ENCODE measurements at places on chromosomes 4 and X.

GRCh38 chrX:132059973-132060540, 37.0 kb downstream of the STK26 start:
- no peak overlapping the region for H3K4me3 ChIP-seq
- H3K4me1 ChIP-seq = no peaks in the 10 kb centered on the region
- DNase-seq = no peak
- H3K27ac ChIP-seq = no peak overlapping the region

- no peaks in the 10 kb centered on the region for H3K36me3 ChIP-seq
- no peak overlapping the region for H3K4me3 ChIP-seq
- no peak overlapping the region for H3K27ac ChIP-seq
- no peaks in the 10 kb centered on the region for H3K4me1 ChIP-seq
- no peaks in the 10 kb centered on the region for H3K27me3 ChIP-seq
Observed at GRCh38 chr4:1784395-1784788, 8.7 kb upstream of the FGFR3 start.

GRCh38 chr4:54228546-54228945, 547 bp upstream of the PDGFRA start:
- H3K27me3 ChIP-seq = no peaks in the 10 kb centered on the region
- H3K27ac ChIP-seq = peak overlapping the region; percentile 93
- H3K36me3 ChIP-seq = no peaks in the 10 kb centered on the region

- DNase-seq = no peak
- H3K4me1 ChIP-seq = no peaks in the 10 kb centered on the region
- H3K36me3 ChIP-seq = no peaks in the 10 kb centered on the region
- H3K27me3 ChIP-seq = no peaks in the 10 kb centered on the region
- H3K4me3 ChIP-seq = no peak overlapping the region
- no peak overlapping the region for H3K27ac ChIP-seq
Observed at GRCh38 chr4:145565328-145565727, 53.9 kb upstream of the MMAA start.

DNA sequence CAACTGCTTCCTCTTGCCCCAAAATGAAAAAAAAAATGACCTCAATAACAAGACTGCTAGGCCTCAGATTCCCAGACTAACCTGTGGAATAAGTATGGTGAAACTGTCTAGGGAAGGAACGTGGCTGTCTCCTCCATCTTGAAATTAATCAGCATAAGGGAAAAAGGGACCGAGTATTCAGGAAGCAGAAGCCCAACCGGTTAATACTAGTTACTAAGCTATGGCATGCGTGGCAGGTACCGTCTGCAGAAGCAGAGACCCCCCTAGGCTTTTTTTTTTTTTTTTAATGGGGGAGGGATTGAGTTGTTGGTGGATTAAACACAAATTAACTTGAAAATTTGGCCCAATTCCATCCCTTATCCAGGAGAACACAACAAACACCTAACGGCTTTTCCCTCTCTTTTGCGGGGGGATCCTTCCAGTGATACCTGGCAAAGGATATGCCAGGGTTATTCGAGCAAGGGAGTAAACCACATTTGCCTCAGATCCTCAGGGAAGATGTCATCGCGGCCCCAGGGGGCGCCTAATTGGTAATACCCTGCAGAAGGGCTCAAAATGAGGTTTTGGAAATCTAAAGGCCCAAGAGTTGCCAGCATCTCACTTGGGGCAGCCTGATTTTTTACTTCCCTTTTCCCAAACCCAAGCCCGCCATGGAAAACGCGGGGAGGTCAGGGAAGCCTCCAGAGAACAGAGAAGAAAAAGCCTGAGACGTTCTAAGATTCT, 893 bp downstream of the RLIM start:
- no peaks in the 10 kb centered on the region for H3K4me1 ChIP-seq
- H3K4me3 ChIP-seq = peak overlapping the region; percentile 79
- no peaks in the 10 kb centered on the region for H3K27me3 ChIP-seq
- DNase-seq = no peak
- no peaks in the 10 kb centered on the region for H3K36me3 ChIP-seq

DNA sequence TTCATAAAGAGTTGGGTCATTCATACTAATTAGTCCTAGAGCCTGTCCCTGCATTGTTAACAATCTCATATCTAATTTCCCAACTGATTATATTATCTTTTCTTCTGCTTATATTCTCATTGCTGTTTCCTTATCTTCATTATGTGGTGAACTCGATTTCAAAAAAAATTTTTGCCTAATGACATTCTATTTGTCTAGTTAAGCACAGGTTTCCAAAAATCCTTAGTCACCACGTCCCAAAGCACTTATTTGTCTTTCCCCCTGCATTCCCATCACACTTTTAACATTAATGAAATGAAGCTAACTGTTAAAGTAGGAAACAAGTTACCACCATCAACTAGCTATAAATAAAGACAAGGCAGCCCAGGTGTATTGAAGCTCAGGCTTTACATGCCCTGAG, 131.1 kb downstream of the IQCM start:
- no peaks in the 10 kb centered on the region for H3K36me3 ChIP-seq
- no peak overlapping the region for H3K4me3 ChIP-seq
- H3K27me3 ChIP-seq = no peaks in the 10 kb centered on the region
- no peak for DNase-seq
- H3K27ac ChIP-seq = no peak overlapping the region
- H3K4me1 ChIP-seq = no peaks in the 10 kb centered on the region

DNA sequence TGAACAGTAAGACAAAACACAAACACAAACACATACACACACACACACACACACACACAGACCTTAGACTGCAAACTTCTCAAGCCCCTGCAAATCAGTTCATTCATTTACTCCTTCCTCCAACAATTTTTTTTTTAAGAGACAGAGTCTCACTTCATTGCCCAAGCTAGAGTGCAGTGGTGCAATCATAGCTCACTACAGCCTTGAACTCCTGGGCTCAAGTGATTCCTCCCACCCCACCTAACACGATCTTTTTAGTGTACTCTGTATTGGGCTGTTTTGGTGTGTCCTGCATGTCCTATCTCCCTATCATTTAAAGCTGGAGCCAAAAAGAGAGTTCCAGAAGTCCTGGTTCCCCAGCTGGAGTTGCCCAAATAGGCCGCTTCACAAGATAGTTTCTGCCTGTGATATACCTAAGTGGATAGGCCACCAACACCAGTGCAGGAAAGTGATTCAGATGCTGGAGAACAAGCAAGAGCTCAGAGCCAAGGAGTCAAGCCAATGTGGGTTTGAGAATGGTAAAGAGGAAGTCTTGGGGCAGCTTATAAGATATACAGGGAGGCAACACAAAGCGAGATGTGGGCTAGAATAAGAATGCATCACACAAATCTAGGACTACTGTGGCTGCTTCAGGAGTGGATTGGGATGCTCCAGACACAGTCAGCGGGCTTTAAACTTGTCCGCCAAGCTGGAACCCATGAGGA, 85.4 kb upstream of the RAPGEF2 start:
- no peak overlapping the region for H3K27ac ChIP-seq
- no peaks in the 10 kb centered on the region for H3K36me3 ChIP-seq
- H3K27me3 ChIP-seq = no peaks in the 10 kb centered on the region
- no peak overlapping the region for H3K4me3 ChIP-seq
- no peaks in the 10 kb centered on the region for H3K4me1 ChIP-seq

GRCh38 chrX:152917656-152918579, 20.1 kb downstream of the ZNF185 start:
- H3K4me3 ChIP-seq = no peak overlapping the region
- no peaks in the 10 kb centered on the region for H3K36me3 ChIP-seq
- no peak overlapping the region for H3K27ac ChIP-seq
- no peaks in the 10 kb centered on the region for H3K27me3 ChIP-seq
- no peak for DNase-seq

DNA sequence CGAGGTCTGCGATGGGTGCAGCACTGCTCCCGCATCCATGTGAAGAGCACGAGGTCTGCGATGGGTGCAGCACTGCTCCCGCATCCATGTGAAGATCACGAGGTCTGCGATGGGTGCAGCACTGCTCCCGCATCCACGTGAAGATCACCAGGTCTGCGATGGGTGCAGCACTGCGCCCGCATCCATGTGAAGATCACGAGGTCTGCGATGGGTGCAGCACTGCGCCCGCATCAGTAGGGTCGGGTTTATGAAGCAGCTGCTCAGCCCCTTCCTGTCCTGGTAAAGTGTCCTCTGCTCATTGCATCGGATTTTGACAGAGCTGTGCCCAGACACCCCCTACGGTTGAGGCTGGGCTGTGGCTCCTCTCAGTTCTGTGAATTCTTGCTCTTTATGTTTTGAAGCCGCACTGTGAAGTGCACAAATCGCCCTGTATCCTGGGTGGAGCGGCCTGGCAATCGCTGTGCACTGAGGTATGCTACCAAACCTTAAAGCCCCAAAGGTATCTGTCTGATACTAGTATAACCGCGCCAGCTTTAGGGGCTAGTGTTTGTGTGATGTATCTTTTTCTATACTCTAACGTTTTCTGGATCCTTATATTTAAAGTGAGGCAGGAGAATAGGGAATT, 98.7 kb downstream of the CPZ start:
- H3K4me1 ChIP-seq = no peaks in the 10 kb centered on the region
- H3K27me3 ChIP-seq = no peaks in the 10 kb centered on the region

GRCh38 chr4:85932500-85933290, 427.2 kb downstream of the MAPK10 start:
- no peak overlapping the region for H3K4me3 ChIP-seq
- DNase-seq = no peak
- peak overlapping the region; percentile 42 for H3K27ac ChIP-seq
- H3K27me3 ChIP-seq = no peaks in the 10 kb centered on the region

DNA sequence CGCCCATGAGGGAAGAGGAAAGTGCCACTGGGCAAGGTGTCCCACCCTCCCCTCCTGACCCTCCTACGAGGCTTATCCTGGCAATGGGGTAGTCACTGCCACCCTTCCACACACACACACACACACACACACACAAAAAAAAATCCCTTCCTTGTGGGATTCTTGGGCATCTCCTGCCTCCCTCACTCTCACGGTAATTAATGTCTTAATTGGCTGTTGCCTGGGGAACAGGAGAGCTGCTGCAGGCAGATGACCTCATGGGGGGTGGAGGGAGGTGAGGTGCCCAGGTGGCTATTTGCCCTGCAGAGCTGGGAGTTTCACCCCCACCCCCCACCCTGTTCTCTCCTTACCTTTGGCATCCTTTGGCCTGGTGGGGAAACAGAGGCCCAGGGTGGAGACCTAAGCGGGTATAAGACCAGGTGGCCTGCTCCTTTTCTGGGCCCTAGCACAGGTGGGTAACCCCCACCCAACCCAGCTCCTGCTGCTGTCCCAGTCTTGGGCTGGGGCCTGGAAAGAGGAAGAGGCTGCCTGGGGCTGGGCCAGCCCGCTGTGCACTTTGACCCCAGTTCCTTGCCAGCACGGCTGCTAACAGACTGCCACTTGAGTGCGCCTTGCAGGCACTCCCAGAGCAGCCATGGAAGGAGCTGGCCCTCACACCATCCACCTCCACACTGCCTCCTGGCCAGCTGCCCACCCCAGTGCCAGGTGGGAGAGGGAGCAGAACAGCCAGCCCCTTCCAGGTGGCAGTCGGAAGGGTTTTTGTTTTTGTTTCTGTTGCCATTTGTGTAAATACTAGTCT, 12.6 kb downstream of the EFNB1 start:
- no peak for DNase-seq
- H3K4me3 ChIP-seq = no peak overlapping the region
- peaks cover 12% of the 10 kb centered on the region for H3K36me3 ChIP-seq
- H3K27me3 ChIP-seq = no peaks in the 10 kb centered on the region
- no peaks in the 10 kb centered on the region for H3K4me1 ChIP-seq

- no peaks in the 10 kb centered on the region for H3K36me3 ChIP-seq
- H3K27me3 ChIP-seq = no peaks in the 10 kb centered on the region
- no peak for DNase-seq
- H3K4me1 ChIP-seq = no peaks in the 10 kb centered on the region
- no peak overlapping the region for H3K27ac ChIP-seq
Observed at GRCh38 chr4:154999950-155000578, 208.4 kb upstream of the NPY2R start.

- no peaks in the 10 kb centered on the region for H3K4me1 ChIP-seq
- DNase-seq = no peak
- H3K36me3 ChIP-seq = no peaks in the 10 kb centered on the region
- H3K27me3 ChIP-seq = no peaks in the 10 kb centered on the region
- no peak overlapping the region for H3K27ac ChIP-seq
Observed at GRCh38 chr4:121514443-121514842, 133.6 kb upstream of the QRFPR start.

DNA sequence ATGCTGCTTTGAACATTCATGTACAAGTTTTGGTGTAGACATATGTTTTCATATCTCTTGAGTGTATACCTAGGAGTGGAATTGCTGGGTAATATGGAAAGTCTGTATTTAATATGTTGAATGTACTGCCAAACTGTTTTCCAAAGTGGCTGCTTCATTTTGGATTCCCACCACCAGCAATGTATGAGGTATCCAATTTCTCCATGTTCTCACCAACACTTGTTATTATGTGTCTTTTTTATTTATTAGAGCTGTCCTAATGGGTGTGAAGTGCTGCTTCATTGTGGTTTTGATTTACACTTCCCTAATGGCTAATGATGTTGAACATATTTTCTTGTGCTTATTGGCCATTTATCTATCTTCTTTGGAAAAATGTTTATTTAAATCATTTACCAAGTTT, 60.4 kb downstream of the BCOR start:
- H3K36me3 ChIP-seq = no peaks in the 10 kb centered on the region
- H3K4me3 ChIP-seq = no peak overlapping the region
- no peak for DNase-seq
- no peak overlapping the region for H3K27ac ChIP-seq
- H3K27me3 ChIP-seq = no peaks in the 10 kb centered on the region
- no peaks in the 10 kb centered on the region for H3K4me1 ChIP-seq

DNA sequence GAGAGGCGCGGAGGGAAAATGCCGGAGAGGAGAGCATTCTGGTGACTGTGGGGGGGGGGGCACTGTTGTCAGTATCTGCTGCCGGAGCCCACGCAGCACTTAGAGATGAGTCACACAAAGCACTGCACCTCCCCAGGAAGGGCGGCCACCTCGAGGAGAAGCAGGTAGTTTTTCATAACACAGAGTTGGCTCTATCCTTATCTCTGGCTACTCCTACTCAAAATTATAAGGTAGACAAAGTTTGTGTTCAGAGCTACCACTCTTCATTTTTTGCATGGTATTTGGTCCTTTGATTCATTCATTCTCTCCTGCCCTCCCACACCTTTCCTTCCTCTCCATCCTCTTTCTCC, 76.2 kb upstream of the SCOC start:
- no peaks in the 10 kb centered on the region for H3K4me1 ChIP-seq
- H3K36me3 ChIP-seq = no peaks in the 10 kb centered on the region
- H3K27ac ChIP-seq = no peak overlapping the region
- H3K27me3 ChIP-seq = no peaks in the 10 kb centered on the region
- H3K4me3 ChIP-seq = no peak overlapping the region
- no peak for DNase-seq

DNA sequence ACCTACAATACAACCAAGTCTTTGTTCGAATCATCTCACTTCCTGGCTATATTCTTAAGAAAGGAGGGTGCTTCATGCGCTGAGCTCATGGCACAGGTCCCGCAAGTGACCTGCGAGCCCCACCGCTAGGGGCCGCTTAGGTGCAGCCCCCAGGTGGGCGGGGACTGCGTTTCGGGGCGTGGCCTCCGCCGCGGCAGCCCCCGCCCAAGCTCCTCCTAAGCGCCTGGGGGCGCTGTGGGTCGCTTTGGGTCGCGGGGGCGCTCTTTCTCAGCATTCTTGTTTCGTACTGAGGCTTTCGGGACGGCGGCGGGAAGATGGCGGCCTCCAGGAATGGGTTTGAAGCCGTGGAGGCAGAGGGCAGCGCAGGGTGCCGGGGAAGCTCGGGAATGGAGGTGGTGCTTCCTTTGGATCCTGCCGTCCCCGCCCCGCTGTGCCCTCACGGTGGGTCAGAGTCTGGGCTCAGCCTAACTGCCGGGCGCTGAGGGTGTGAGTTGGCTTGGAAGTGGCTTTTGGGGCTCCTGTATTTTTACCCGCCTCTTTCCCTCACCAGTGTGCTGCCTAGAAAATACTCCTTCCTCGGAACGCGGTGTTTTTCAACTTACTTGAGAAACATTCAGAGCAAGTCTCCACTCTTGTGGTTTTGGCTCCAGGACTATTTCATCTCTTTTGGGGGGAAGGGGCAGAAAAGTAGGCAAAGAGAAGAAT, at the start of gene ZCCHC4:
Gene ZCCHC4 (plus strand): TSS at position 279 of the 705 bp plus-strand sequence. CDS start 36 bp downstream, at position 315.
- peaks cover 6% of the 10 kb centered on the region for H3K4me1 ChIP-seq
- H3K27ac ChIP-seq = no peak within 1 kb of the TSS
- H3K4me3 ChIP-seq = peak within 1 kb of the TSS; percentile 67
- H3K36me3 ChIP-seq = peaks cover 15% of the 10 kb centered on the region
- no peaks in the 10 kb centered on the region for H3K27me3 ChIP-seq
- DNase-seq = peak; percentile 94
